T-helper 9 cell (primary cell): ENCODE measurements at places on chromosomes 6 and 20.
A peak's percentile ranks its signal among the peaks of the same experiment; 100 is the strongest.

DNA sequence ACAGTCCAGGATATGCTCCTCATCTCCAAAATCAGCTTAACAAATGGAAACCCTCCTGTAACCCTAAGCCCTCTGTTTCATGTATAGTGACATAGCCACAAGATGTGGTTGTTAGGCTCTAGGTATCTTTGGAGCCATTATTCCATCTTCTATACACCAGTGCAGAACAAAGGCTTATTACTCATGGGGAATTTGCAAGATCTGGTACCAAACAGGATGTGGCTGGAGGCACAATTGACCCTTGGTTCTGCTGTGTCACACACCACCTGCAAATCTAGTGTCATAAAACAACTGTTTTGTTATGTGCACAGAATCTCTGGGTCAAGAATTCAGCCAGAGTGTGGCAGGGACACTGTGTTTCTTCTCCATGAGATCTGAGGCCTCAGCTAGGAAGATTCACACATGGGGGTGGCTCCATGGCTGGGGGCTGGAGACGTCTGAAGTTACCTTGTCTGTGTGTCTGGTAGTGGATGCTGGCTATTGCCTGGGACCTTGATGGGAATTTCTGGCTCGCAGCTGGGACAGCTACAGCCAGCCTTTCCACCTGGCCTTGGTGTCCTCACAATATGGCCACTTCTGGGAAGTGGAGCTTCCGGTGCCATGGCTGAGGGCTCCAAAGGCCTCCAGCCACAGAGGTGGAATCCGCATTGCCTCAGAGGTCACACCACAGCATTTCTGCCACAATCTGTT is 369.9 kb downstream of the CDH26 start:
- DNase-seq = no peak

DNA sequence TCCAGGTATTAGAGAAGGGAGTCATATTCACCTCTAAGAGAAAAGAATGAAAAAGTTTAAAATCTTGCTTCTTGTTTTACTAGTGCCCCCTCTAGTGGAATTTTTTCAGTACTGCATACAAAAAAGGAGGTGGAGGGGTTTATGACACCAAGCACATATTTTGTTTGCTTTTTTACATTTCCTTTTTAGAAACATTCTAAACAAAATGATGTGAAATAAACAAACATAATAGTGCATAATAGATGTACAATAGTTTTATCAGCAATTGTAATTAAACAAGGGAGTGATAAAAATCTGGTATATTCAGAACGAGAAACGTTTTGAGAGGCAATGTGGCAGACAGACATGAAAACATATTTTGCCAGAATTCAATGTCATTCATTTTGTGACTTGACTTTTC is 111.0 kb upstream of the TFAP2D start:
- no peak for DNase-seq

- no peak for DNase-seq
Measured at GRCh38 chr6:74208239-74208638, 512.2 kb downstream of the CD109 start.

GRCh38 chr6:37099442-37099841 is 70.5 kb upstream of the PIM1 start:
- no peak for DNase-seq

GRCh38 chr6:97462938-97463598 is 180.1 kb upstream of the MMS22L start:
- no peak for DNase-seq

DNA sequence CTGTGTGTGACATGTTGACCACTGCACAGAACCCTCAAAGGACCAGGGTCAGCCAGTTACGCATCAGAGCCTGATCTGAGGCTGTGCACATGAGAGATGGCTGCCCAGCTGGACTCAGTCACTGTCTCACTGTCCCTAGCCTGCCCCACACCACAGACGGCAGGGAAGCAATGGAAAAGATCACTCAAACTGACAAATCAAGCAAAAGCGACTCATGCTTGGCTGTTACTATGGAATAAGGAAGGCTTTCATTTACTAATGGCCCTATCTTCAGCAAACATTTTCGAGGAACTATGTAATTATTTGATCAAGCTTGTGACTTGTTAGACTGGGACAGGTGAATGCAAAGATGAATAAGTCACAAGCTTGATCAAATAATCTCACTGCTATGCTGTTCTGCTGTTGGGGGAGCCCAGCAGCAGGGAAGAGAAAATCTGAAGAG is 137.0 kb downstream of the SLC23A2 start:
- no peak for DNase-seq

DNA sequence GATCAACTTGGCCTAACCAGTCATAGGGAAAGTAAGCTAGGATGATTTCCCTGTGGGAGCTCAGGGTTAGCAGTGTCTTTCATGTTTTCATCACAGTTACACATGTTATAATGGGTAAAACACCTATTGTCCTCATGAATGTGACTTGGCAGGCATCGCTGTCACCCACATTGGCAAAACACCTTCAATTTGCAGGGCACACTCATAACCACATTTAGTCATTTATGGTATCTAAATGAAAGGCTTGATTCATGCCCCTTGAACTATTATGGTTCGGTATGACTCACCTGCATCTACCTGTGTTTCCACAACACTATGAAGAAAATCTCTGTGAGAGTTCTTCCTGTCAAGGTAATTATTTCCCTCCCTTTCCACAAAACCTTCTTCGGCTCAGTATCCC is 49.2 kb downstream of the FRK start:
- no peak for DNase-seq

DNA sequence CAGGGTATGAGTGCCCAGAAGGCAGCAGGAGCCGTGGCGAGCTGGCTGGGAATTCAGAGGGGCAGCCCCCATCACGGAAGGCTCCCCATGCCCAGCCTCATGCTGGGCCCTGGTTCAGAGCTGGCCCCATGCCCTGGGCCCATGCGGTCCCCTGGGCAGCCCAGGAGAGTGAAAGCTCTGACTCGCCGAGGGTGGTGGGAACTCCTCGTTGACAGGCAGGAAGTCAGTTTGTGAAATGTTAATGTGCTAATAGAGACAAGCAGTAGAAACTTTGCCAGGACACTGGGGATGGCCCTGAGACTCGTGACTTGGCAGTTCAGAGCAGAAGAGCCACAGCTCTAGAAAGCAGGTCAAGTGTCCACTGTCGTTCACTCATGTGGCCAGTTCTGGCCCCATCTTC is 353.0 kb downstream of the TAF4 start:
- no peak for DNase-seq

GRCh38 chr6:136544326-136544725 is 5.9 kb downstream of the MAP7 start:
- no peak for DNase-seq

DNA sequence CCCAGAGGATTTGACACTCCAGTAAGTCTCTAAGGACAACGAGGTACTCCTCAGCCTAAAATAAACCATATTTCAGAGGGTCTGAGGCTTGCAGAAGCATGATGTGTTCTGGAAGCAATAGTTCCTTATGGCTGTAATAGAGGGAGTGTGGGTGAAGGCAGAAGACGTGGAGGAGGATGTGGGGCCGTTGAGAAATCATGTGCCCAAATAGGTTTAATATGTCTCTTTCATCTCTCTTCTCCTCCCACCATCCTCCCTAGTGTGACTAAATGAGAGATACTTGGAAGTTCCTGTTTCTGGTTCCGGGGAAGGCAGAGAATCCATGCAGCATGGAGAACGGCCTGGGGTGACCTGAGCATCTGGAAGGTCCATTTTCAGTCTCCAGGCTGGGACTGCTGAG is 174.0 kb upstream of the RSPO3 start:
- no peak for DNase-seq

GRCh38 chr6:36678488-36679042 is at the start of gene CDKN1A:
Gene CDKN1A (plus strand): TSS chr6:36678714. CDS start chr6:36684102, 5,388 bp downstream.
- peak; percentile 75 for DNase-seq

GRCh38 chr6:159805440-159806020 is 5.5 kb downstream of the PNLDC1 start:
- no peak for DNase-seq

DNA sequence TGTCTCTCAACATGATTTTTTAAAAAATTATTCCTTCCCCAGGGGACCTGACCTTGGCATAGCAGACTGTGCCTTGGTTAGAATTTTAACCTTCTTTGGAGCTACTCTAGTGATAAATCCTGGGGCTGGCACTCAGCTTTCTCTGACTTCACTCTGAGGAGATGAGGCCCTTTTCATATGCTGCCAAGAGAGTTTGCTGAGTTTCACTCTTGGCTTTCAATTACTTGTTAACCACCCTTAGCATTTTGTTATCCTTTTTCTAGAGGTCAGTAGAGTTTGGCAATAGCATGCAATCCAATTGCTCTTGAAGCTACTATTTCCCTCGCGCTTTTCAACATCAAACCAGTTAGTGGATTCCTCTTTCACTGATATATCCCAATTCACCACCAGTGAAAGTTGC is 920.3 kb downstream of the EYS start:
- DNase-seq = no peak

DNA sequence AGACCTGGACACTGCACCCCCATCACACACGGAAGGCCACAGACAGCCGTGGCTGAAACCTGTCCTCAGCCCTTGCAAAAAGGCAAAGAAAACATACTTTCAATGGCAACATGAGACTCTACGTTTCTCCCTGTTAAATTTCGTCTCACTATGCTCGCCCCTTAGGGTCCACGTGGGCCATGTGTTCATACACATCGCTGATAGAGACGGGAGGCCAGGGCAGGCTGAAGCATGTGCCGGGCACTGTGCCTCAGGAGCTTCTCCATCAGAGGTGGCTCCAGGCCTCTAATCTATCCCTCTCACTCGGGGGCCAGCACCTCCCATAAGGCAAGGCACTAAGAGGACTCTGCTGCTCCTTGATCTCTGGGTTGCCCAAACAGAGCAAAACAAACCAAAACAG is 17.5 kb downstream of the PXDC1 start:
- no peak for DNase-seq

GRCh38 chr20:21019814-21020658 is 86.1 kb downstream of the LINC00237 start:
- no peak for DNase-seq

DNA sequence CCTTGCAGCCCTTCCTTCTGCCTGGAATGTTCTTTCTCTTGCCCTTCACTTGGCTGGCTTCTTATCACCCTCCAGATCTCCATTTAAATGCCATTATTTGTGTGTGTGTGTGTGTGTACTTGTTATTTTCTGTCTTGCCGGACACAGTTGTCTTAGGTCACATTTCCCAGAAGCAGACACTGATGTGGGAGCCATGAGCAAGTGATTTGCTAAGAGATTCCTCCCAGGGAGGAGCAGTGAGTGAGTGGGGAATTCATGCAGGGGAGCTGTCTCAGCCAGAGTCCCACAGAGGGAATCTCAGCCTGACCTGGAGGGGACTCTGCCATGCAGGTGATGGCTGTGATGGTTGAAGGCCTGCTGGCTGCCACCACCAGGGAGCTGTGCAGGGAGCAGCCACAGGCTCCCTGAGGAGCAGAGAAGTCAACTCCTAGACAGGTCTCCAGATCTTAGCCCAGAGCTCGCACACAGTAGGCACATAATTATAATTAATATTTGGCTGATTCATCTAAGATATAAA is 96.5 kb downstream of the SYNDIG1 start:
- no peak for DNase-seq

GRCh38 chr6:134272374-134272773 is 45.5 kb downstream of the SGK1 start:
- no peak for DNase-seq

DNA sequence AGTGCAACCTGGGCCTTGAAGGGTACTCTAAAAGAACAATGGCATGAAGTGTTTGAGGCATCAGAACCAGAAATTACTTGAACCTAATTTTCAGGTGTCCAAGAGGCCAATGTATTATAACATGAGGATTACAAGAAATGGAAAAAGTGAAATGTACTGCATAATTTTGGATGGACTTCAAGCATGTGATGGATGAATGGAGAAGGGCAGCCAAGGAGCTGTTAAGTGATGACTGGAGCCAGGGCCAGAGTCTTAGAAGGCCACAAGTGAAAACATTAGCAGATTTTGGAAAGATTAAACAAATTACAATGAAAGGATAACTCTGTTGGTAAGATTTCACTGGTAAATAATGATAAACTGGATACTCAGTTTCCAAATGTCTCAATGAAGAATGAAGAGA is 738.2 kb downstream of the CD109 start:
- no peak for DNase-seq

GRCh38 chr20:6053776-6054688 is at the start of gene LRRN4:
Gene LRRN4 (minus strand): TSS chr20:6054060. CDS start chr20:6052799, 1,261 bp downstream.
- no peak for DNase-seq

- no peak for DNase-seq
Measured at GRCh38 chr6:134707342-134708031, 242.4 kb downstream of the ALDH8A1 start.

DNA sequence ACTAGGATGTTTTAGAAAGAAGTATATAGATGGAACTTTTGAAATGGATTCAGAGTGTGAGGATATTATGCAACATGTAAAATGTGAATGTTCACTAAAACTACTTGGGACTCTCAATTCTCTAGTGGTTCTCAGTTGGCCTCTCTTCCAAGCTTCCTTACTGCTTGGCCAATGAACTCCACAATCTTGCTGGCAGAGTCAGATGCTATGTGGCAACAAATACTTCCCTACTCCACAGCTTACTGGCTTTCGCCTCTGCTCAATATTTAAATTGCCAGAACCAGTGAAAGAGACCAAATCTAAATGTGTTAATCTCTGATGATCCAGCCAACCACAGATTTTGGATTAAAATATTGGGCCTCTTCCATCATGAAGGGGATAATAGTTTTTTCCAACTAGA is 138.4 kb downstream of the HTR1B start:
- DNase-seq = no peak

DNA sequence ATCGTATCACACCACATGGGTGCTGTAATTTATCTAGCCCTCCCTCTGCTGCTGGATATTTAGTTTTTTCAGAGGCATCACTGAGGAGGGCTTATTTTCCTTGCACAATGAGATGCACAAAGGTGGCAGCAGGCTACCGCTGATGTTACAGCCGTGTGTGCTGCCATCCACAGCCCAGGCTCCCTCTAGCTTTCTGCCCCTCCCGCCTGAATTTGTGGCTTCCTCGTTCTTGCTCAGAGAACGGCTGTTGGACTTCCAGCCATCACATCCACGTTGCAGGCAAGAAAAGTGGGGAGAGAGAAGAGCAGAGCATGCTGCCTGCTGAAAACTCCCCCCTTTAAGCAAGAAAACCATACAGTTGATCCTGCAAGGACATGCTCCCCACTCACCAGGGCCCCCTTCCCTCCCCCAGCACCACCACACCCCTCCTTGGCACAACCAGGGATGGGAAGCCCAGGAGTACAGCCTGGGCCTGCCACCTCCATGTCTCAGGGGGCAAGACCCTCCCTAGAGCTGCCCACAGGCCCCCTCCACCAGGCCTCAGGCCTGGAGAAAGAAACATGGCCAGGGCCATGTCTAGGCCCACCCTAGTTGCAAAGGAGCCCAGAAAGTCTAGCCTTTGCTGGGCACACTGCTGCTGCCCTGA is 102.6 kb downstream of the MRPL14 start:
- DNase-seq = no peak

GRCh38 chr6:43129434-43130194 is 41.5 kb upstream of the SRF start:
- DNase-seq = no peak

GRCh38 chr6:73145690-73146089 is 79.6 kb downstream of the KHDC1L start:
- DNase-seq = no peak

DNA sequence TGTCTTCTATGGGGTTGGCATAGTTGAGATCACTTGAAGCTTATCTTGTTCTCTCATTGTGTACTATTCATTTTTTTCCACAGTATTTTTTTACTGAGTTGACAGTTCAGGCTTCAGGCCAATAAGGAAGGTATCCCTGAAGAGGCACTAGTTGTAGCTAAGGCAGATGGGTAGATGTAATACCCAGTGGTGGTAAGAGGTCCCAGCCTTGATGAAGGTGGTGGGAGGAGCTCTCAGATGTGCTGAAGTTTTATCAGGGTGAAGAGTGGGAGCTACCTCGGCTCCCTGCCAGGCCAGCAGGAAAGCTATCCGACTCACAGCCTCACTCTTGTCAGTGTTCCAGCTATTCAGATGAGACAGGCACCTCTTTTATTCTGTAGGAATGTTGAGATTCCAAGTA is 87.7 kb upstream of the UFL1 start:
- DNase-seq = no peak
